Calu3 (cell line): ENCODE measurements at places on chromosomes 1 and 21.

DNA sequence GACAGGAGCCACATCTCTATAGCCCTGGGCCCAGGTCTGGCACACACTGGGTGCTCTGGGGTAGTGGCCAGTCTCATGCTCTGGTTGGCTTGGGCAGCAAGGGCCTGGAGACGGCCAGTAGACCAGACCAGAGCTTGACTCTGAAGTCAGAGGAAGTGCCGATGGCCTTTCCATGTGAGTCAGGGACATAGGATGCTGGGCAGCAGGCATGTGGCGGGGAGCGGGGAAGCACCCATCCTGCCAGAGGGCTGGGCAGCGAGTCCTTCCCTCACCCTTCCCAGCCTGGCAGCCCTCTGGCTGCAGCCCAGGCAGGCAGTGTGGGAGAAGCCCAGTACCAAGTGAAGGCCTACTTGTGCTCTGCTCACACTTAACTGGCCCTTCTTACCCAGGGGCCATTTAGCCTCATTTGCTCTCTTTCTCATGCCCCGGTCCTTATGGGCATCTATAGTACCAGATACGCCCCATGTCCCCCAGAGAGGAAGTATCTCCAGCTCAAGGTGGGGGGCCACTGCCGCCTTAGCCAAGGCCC, 3.3 kb downstream of the GPR153 start:
- DNase-seq: no peak

GRCh38 chr1:232969799-232970198, 19.4 kb downstream of the NTPCR start:
- no peak for DNase-seq

DNA sequence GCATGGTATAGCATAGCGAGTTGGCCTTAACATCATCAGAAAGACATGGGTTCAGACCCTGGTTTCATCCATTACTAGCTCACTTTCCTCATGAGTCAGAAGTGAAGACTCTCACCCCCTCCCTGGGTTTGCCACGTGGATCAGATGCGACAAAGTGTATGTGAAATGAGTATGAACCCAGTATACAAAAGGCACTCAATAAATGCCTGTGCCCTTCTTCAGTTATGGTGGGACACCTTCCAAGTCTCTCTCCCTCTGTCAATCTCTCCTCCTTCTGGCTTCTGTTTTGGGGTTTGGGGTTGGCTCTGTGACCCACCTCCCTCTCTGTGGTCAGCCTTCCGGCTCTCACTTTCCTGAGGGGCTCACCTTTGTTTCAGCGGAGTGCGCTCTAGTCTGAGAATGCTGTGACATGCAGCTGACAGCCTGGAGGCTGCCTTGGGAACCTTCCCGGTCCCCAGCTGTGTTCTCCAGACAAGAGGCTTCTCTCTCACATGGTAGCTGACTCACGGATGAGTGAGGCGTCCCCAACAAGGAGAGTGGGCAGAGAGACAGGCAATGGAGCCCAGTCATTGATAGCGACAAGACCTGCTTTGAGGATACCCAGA, 155.0 kb upstream of the EDN2 start:
- DNase-seq: no peak

DNA sequence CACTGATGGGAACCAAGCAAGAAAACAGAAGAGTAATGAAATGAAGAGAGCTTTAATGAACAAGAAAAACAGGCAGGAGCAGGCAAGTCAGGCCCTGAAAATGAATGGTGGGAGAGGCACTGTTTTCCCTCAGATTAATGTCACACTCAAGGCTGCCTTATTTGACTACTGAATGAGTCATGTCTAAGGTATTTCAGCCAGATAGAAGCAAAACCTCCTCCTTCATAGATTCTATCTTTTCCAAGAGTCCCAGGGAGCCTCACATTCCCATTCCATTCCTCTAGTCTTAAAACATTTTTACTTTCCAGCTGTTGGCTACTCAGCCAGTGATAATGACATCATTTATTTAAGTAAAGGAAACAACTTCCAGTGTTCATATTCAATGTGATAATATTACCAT, 228.4 kb upstream of the NRIP1 start:
- DNase-seq: peak; percentile 27

GRCh38 chr21:41364308-41364707, 2.5 kb downstream of the MX2 start:
- DNase-seq: no peak
